H7 (cell line): ENCODE measurements at places on chromosomes 2 and 18.

GRCh38 chr2:37350034-37350433, 5.6 kb downstream of the QPCT start:
- DNase-seq: no peak

DNA sequence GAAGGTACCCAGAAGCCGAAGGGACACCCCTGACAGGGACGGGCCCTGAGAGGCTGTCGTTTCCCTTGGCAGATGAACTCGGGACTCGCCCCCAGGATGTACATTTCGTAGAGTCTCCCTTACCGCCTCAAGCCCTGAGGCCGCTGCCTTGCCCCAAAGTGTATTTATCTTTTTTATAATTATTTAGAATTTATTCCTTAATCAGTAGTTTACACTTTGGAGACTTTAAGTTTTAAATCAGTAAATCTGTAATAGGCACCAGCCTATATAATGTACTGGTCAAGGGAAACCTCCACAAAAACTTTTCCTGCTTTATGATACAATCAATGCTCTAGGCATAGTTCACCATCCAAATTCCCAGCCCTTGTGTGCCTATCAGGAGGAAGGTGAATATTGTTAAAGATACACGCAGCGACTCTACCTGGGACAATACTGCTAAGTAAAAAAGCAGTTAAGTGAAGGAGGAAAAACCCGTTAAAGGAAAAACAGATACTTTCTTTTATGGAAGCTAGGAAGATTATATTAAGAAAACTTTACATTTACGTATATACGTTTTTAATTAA, 848 bp downstream of the VRK2 start:
- DNase-seq: no peak

GRCh38 chr2:157264099-157264498, 6.6 kb downstream of the GALNT5 start:
- DNase-seq: no peak

DNA sequence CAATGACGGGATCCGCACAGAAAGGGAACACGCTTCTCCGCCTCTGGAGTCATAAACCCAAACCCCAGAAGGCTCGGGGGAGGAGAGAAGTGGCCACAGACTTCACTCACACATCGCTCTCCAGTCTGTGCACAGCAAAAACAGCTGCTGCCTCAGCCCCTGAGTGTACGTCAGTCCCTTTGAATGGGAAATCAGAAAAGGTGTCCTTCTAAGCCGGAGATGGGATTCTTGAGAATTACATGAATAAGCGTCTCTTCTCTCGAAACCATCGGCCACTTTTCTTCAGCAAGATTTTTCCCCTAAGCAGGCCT, 78.3 kb downstream of the PDCL3 start:
- DNase-seq: no peak

DNA sequence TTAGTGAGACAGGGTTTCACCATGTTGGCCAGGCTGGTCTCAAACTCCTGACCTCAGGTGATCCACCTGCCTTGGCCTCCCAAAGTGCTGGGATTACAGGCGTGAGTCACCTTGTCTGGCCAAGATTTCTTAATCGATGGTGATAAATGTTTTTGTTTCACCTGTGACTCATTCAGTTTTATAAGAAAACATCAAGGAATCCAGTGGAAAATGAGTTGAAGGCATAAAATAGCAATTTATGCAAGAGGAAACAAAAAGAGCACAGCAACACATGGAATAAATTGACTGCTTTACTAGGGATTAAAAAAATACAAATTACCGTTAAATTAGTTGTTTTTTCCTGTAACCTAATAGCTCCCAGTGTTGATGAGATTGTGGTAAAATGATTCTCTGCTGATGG, 80.2 kb downstream of the CDK15 start:
- no peak for DNase-seq

DNA sequence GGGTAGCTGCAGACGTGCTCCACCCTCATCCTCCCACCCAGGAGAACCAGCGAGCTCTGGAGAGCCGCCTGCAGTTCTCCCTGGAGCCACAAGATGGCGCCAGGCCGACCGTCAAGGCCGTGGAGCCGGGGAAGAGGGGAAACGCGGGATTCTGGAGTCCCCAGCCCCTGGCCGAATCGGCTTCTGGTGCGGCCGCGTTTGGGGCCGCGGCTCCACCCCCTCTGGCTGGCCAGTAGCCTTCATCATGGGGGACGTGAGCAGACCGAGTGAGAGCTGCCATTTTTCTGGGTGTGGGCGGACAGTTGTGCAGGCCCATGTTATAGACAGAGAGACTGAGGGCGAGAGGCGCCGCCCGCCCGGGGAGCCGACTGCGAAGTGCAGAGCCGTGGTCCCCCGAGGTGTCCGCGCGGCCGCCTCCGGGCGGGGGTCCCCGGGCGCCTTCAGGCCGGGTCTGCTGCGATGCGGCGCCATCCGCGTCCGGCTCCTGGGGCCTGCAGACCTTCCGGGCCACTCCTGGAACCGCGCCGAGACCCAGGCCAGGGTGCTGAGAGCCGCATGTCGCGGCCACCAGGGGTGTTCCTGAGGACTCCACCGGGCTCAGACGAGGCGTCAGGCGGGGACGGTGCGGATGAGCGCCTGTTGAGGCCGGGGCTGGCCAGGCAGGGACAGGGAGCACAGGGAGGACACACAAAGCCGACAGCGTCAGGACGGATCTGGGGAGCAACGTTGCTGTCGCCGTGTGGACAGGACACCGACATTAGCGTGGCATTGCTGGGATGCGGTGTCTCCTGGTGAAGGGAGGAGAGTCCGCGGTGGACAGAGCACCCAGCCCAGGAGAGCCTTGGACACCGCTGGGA, 418.2 kb upstream of the HS6ST1 start:
- DNase-seq: peak; percentile 95

DNA sequence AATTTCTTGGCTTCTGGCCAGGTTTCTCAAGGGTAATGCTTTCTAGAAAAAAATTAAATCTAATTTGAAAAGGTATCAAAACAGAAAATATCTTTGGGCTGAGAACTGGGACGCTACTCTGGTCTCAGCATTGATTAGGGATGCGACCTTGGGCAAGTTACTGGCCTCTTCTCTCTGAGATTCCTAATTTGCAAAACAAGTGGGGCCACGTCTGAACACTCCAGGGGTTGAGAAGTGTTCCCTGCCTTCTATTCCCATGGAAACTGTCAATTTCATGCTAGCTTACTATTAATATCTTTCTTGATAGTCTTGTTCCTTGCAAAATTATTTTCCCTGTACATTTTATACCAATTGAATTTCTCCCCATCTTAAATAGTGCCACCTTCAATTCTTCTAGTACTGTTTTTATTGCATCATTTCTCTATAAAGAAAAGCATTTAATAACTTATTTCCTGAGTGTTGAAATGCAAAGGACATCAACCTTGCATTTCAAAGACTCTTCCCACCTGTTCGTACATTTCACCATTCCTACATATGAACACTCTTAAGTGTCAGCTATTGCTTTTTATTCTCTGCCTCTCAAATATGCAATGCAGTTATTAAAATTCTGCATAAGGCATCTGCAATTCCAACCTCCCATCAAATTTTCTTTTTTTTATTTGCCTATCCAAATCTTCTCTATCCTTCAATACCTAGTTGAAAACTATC, 118.3 kb upstream of the DSEL start:
- peak; percentile 73 for DNase-seq

DNA sequence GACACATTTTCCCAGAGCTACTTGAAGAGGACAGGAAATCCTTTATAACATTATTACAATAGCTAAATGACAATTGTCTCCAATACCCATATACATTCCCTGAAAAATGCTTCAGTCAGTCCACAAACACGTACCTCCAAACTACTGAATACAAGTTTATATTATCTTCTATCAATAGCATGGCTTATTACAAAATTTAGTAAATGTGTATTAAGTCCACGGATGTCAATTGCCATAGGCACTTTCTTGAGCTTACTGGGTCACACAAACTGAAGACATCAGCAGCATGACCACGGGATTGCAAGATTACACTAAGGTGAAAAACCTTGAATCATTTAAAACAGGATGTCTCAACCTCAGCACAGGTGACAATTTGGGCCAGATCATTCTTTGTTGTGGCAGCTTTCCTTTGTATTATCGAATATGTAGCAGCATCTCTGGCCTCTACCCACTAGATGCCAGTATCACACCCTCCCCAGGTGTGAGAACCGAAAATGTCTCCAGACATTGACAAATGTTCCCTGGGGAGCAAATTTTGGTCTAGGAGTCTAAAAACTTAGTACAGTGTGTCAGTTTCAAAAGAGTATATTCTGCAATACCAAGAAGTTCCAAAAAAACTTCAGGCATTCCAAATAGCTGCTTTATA, 1.4 kb downstream of the MBD2 start:
- no peak for DNase-seq

- DNase-seq: no peak
These were observed 306.1 kb downstream of the CPS1 start for GRCh38 chr2:210862283-210863065.

DNA sequence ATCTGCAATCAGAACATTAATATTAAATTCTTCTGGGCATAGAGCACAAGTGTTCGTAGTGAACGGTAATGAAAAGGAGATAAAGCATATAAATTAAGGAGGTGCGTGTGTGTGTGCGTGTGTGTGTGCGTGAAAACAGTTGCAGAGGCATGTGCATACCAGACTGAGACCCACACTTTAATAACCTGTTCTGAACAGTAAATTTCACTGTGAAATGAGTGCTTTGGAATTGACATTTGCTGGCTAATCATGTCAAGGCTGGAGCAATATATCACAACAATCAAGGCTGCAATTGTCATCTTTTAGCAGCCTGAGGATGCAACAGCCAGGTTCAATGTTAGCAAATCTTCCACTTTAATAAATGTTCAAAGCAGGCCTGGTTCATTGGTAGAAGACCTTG, 57.9 kb downstream of the DCDC2C start:
- DNase-seq: no peak

DNA sequence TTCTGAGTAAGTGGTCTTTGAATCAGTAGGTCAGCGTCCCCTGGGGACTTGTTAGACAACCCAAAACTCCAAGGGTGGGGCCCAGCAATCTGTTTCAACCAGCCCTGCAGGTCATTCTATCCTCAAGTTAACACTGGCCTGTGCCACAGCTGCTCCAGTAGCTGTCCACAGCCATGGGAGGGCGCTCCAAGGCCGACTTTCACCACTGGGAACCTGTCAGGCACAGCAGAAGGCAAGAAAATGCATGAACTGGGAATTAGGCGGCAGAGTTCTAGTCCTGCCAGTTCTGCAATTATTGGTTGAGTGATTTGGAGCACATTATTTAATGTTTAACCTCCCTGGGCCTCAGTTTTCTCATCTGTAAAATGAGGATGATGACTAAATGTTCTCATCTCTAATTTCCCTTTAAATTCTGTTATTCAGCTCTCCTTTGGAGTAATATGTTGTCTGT, 17.4 kb upstream of the MRPL33 start:
- peak; percentile 85 for DNase-seq

GRCh38 chr2:160493227-160494028, at the start of gene RBMS1:
Gene RBMS1 (minus strand): TSS chr2:160493807. CDS start chr2:160493363, 444 bp downstream.
- peak; percentile 89 for DNase-seq

GRCh38 chr18:32252141-32252860, 62.5 kb downstream of the MEP1B start:
- DNase-seq: no peak

GRCh38 chr2:233332125-233332524, 22.2 kb upstream of the DGKD start:
- no peak for DNase-seq

GRCh38 chr2:150204451-150204850, 283.0 kb downstream of the RND3 start:
- DNase-seq: no peak

DNA sequence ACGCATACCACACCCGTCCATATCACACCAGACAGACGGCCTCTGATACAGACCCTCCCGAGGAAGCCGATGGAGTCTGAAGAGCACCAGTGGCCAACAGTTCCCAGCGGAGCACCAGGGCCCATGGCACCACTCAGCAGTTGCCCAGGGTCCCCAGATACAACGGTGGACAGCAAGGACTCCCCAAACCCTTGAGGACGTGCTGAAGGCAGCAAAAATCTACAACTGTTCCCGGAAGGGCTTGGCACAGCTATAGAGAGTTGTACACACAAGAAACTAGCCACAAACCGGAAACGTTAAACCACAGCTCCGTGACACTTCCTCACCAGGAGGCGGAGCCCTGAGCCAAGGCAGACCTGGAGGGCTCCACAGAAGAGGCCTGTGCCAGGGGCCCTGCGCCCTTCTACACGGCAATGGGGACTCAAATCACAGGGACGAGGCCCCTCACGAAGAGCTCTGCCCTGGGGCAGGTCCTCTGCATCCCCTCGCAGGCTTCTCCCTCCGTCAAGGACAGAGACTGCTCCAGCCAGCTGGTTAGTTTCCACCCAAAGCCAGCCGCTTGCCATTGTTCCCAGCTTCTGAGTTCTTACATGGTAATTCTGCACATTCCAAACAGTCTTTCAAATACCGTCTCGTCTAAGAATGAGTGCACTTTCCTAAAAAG, 133.4 kb downstream of the HDAC4 start:
- DNase-seq: peak; percentile 68

DNA sequence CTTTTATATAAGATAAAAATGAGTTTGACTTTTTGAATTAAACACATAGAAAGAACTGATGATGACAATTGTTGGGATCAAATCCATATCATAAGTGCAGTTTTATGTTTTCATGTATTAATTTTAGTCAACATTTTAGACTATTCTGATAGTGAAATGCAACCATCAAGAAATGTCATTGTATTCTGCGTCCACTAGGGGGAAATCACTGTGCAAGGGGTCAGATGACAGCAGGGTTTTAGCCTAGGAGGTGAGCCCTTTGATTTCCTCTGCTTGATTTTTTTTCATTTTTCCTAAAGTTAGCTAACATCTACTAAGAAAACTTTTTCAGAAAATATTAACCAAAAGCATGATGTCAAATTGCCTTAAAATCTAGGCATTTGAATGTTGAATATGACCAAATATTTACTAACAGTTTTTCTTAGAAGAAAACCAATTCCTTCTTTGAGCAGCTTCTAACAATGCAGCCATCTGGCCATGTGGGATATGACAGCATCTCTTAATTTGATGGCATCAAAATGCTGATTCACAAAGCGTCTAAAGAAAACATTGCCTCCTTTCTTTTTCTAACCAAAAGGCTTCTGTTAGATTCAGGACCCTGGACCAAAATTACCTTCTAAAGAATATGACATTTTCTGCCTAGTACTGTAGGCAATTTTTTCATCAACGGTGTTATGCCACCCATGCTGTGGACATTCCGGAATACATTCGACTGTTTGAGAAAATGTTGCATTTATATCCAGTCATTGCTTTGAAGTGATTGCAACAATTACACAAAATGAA, 141.5 kb downstream of the SPHKAP start:
- DNase-seq: peak; percentile 13

DNA sequence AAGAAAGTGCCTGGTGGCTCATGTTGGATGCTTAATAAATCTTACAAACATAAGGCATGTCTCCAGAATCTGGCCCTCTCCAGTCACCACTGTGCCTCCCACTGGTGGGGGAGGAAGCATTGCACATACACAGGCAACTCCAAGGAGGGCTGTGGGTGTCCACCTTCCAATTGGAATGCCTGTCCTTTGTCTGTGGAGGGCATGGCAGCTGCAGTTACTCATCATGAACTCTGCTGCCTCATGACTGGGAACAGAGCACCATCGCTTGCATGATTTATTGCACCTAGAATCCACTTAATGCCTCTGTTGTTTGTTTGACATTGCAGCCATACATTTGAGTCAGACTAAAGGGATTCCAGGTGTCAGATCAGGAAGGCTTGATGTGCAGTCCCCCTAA, 278.9 kb downstream of the PRKCE start:
- DNase-seq: peak; percentile 5
